ENCODE measurements at places on chromosomes 2 and 18. TPM values are rescaled to one million over a fixed set of nuclear protein-coding genes. Genes with fewer than 3 reads are reported as not detected.

CFAP65 gene
- not detected for total RNA-seq

CCBE1 gene
- 16.2 TPM for total RNA-seq

SAP130 gene
- 3.5 TPM for total RNA-seq

ITGA4 gene
- 8.9 TPM for total RNA-seq

SALL3 gene
- not detected for total RNA-seq

TAF4B gene
- 3.6 TPM for total RNA-seq

DCC gene
- total RNA-seq, result 0.09 TPM

LAMA3 gene
- total RNA-seq, result 15.7 TPM

FAM136A gene
- total RNA-seq, result 35.5 TPM

BZW1 gene
- 1,135 TPM for total RNA-seq

GYPC gene
- 38.7 TPM for total RNA-seq

LIMS2 gene
- total RNA-seq, result 7.8 TPM

WDFY1 gene
- 62.6 TPM for total RNA-seq

CD226 gene
- total RNA-seq, result 0.99 TPM

ALPI gene
- not detected for total RNA-seq

EPHA4 gene
- 13.9 TPM for total RNA-seq

MYL12A gene
- 733 TPM for total RNA-seq

GNLY gene
- total RNA-seq, result not detected

RTKN gene
- 15.7 TPM for total RNA-seq

LRRC30 gene
- total RNA-seq, result not detected

Data from fibroblast of the aortic adventitia (primary cell).